ENCODE measurements at places on chromosomes 5 and 9.

DNA sequence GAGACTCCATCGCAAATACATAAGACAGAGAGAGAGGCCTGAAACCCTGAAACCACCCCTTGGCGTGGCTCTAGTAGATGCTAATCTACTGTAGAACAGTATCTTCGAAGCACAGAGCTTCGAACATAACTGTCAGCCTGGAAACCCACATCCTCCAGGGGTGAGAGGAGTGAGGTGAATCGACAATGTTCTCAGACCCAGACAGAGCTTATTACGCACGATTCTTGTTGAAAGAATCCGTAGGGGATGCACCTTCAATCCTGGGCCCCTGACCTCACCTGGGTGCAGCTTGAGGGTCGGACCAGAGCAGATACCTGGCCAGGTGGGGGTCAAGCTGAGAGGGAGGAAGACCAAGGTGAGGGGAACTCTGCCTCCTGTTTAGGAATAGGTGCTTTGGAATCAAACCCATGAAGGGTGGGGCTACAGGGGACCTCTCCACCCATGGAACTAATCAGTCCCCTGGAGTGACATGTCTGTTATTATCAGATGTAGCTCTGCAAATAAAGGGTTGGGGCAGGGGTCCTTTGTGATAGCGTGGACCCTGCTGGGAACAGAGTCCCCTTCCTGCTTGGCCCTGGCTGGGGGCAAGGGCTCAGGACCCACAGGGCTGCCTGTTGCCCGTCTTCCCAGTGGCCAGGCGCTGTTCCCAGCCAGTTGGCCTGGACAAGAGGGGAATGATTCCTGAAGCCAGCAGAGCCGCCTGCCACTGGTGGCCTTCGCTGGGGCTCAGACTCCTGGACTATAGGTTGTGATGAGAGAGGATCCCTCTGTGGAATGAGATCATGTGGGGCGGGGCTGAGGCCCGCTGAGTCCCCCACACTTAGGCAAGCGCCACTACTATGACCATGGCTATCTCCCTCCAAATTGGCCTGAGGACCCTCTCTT lies 41.2 kb downstream of the DBH start:
- no peak for DNase-seq

DNA sequence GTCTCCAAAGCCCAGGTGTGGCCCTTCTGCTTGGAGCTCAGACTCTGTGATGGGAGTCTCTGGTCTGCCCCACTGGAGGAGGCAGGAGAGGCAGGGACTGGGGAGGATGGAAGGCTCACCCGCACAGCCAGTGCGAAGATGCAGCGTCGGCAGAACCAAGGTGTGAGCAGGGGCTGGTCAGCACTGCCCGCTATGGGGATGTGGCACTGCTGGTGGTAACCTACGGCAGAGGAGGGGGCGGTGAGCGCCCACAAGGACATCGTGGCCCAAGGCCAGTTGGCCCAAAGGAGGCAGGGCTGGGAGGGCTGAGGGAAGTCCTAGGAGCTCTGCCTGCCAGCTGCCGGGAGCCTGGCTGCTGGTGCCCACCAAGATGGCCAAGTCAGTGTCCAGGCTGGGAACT lies 7.3 kb downstream of the PHF19 start:
- DNase-seq, result no peak

DNA sequence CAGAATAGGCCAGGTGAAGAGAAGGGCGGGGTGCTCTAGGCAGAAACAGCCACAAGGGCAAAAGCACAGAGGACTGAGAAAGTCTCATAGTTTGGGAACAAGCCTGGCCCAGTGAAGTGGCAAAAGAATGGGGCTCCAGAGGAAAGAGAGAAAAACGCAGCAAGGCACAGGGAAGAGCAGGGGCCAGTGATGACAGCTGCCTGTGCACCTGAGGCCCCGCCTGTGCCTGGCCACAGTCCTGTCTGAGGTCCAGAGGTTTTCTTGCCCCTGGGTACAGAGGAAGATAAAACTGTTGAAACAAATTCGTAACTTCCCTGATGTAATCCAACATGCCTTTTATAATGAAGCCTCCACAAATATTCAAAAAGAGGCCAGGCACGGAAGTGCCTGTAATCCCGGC lies 22.0 kb downstream of the FRRS1L start:
- no peak for DNase-seq

DNA sequence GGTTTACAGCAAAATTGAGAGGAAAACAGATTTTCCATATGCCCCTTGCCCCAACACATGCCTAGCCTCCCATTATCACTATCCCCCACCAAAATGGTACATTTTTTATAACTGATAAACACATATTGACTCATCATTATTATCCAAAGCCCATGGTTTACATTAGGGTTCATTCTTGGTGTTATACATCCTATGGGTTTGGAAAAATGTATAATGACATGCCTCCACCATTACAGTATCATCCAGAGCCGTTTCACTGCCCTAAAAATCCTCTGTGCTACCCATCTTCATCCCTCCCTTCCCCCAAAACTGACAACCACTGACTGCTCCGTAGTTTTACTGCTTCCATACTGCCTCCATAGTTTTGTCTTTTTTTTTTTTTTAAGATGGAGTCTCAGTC lies 111.1 kb downstream of the ACTL7B start:
- DNase-seq, result no peak

GRCh38 chr5:65926276-65926783 lies at the start of gene ERBIN:
ERBIN (plus strand) TSS chr5:65926575; CDS start chr5:65992719, 66,144 bp downstream.
- DNase-seq, result peak; percentile 79

DNA sequence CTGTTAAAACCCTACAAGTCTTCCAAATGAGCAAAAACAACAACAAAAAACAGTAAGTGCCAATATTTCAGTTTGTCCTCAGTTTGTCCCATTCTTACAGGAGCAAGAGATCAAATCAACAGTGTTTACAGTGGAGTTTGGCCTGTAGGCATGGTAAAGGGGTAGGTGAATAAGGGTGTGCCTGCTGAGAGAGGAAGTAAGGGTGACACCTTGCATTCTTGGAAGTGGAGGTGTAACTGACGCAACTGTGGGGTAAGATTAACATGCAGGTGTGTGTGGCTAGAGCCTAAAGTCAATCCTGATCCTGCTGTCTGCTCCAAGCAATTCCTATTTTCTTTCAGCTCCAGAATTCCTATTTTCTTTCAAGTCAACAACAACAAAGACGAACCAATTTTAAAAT lies 43.4 kb downstream of the PFDN1 start:
- no peak for DNase-seq

Measured in GM04504 (cell line).